ENCODE measurements at places on chromosomes 4 and X.

- DNase-seq = no peak
These were observed 64.5 kb downstream of the ANKRD17 start for GRCh38 chr4:73194064-73194463.

GRCh38 chrX:26915064-26915463 is 548.1 kb downstream of the PPP4R3C start:
- no peak for DNase-seq

- DNase-seq = no peak
These were observed 61.6 kb downstream of the SEC24D start for GRCh38 chr4:118774321-118774720.

DNA sequence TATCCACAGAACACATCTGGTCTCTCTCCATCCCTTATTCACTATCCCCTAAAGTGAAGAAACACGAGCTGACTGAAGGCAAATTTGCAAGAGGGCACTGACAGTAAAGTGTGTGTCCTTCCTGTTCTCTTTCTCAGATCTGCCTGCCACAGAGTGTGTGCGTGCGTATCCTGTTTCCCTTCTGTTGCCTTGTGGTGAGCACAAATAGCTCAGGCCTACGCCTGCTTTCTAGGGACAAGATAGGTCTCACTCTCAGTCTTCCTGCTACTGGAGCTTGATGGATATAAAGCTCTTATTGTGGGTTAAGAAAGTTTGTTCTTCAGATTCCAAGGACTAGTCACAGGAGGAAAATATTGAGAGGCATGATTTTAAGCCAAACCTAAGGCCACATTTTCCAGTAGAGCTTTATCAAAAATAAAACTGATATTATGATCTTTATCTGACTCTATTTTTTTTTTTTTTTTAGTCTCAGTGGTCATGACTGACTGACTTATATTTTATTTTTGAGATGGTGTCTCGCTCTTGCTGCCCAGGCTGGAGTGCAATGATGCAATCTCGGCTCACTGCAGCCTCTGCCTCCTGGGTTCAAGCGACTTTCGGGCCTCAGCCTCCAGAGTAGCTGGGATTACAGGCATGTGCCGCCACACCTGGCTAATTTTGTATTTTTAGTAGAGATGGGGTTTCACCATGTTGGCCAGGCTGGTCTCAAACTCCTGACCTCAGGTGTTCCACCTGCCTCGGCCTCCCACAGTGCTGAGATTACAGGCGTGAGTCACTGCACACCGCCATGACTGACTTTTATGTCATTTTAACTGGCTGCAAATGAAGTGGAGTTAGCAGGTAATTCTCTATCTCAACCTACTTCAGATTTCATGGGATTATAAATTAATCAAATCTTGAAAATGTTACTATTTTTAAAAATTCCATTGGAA is 140.3 kb upstream of the SH3RF1 start:
- DNase-seq = peak; percentile 24

- no peak for DNase-seq
These were observed 412.9 kb upstream of the FMR1 start for GRCh38 chrX:147498796-147499195.

- no peak for DNase-seq
These were observed 15.3 kb downstream of the CPZ start for GRCh38 chr4:8607603-8608481.
